ENCODE measurements at places on chromosomes 12 and 14. TPM values are rescaled to one million over a fixed set of nuclear protein-coding genes. Genes with fewer than 3 reads are reported as not detected.
A peak's percentile ranks its signal among the peaks of the same experiment; 100 is the strongest.

The TRAF3 gene
- total RNA-seq: 15.8 TPM

The NKX2-1 gene
- total RNA-seq: 2.7 TPM

The TAS2R42 gene
- total RNA-seq: not detected

DNA sequence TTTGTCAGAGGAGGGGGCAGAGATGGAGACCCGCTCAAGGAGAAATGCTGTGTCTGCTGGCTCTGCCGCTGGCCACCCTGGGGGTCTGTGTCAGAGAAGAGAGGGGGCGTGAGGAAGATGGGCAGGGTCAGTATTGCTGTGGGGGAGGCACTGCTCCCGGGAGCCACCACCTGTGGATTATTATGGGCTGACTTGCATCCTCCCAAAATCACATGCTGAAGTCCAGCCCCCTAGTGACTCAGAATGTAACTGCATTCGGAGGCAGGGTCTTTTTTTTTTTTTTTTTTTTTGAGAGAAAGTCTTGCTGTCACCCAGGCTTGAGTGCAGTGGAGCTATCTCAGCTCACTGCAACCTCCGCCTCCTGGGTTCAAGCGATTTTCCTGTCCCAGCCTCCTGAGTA is 12.3 kb downstream of the ABCD4 start:
- no peak for DNase-seq

DNA sequence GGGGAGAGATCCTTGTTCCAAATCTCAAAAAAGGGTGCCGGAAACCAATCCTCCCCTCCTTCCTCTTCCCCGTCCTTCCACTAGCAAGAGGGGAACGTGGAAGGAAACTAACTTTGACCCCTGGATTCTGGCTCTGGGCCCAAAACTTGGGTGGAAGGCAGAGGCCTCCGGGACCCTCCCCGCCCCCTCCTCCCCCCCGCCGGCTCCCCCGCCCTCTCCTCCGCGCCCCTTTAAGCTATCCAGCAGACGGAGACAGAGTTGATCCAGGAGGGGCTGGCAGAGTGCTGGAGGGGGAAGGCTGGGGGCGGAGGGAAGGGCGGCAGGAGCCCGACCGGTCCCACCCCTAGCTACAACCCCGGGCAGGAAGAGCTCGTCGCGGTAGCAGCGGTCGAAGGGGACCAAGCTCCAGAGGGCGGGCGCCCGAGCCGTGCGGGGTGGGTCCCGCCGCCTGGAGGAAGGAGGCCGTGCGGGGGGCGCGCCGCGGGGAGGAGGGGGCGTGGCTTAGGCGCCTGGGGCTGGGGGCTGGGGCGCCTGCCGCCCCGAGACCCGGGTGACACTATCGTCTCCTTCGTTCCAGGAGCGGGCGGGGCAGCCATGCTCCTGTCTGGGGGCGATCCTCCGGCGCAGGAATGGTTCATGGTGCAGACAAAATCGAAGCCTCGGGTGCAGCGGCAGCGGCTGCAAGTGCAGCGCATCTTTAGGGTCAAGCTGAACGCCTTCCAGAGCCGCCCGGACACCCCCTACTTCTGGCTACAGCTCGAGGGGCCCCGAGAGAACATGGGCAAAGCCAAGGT is at the start of gene NYNRIN:
Gene NYNRIN, plus strand, starts transcription at position 351 of the 794 bp plus-strand sequence. Its CDS starts 244 bp downstream, at position 595.
- peak; percentile 79 for DNase-seq

GRCh38 chr14:66610154-66610563 is 102.2 kb downstream of the GPHN start:
- DNase-seq: no peak

DNA sequence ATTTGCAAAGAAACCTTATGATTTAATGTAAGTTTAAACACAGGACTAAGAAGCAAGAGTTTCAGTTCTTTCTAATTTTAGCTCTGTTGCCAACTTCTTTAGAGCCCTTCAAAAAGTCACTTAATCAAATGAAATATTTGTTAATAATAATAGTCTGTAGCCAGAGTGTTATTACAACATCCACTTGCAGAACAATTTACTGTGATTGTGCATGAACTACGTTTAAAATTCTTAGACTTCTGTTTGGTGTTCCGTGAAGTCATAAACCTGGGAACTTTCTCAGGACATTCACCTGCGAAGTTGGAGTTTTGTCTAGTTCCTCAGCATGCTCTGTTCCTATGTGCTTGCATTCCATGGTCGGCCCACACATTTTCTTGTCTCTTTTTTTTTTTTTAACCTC is 244.0 kb upstream of the AVPR1A start:
- no peak for DNase-seq

GRCh38 chr12:26293612-26294011 is 98.2 kb downstream of the SSPN start:
- no peak for DNase-seq

GRCh38 chr14:55851301-55851700 is 266.9 kb upstream of the PELI2 start:
- DNase-seq: no peak

The TBC1D30 gene
- total RNA-seq: 4.7 TPM

DNA sequence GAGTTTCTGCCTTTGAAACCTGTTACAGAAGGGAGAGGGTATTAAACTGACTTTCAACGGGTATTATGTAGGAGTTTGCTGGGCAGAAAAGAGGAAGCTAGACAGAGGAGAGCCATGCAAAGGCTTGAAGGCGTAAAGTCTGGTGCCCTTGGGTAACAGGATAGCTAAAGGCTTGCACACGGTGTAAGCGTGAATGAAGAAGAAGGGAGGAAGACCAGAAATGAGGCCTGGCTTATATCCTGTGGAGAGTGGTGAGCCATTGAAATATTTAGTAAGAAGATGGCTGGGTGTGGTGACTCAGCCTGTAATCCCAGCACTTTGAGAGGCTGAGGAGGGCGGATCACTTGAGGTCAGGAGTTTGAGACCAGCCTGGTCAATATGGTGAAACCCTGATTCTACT is 22.6 kb downstream of the SUDS3 start:
- DNase-seq: no peak

DNA sequence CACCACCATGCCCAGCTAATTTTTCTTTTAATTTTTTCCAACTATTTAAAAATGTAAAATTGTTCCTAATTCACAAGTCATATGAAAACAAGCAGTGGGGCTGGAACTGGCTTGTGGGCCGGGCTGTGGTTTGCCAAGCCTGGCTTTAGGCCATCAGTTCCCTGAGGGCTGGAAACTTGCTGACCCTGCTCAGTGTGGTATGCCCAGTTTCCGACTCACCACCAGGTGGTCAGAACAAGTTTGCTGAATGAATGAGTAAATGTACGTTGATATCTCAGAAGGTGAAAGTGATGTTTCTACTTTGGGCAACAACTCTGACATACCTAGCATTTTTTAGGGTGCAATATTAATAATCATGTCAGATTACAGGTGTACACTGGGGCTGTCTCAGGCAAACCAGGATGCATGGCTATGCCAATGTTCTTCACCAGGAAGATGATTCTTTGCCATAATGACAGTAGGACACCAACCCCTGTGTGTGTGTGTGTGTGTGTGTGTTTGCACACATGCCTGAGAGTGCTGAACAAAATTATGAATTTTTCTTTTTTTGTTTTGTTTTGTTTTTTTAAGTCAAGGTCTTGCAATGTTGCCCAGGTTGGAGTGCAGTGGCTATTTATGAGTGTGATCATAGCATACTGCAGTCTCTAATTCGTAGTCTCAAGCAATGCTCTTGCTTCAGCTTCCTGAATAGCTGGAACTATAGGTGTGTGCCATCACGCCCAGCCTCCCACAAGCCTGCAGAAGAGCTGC is 106.1 kb downstream of the PTPN11 start:
- DNase-seq: no peak

- DNase-seq: no peak
These were observed 28.4 kb downstream of the BCL2L14 start for GRCh38 chr12:12099102-12099501.

The DACT1 gene
- 19.6 TPM for total RNA-seq
